ENCODE measurements at places on chromosomes 13 and 19. TPM values are rescaled to one million over a fixed set of nuclear protein-coding genes. Genes with fewer than 3 reads are reported as not detected.

DNA sequence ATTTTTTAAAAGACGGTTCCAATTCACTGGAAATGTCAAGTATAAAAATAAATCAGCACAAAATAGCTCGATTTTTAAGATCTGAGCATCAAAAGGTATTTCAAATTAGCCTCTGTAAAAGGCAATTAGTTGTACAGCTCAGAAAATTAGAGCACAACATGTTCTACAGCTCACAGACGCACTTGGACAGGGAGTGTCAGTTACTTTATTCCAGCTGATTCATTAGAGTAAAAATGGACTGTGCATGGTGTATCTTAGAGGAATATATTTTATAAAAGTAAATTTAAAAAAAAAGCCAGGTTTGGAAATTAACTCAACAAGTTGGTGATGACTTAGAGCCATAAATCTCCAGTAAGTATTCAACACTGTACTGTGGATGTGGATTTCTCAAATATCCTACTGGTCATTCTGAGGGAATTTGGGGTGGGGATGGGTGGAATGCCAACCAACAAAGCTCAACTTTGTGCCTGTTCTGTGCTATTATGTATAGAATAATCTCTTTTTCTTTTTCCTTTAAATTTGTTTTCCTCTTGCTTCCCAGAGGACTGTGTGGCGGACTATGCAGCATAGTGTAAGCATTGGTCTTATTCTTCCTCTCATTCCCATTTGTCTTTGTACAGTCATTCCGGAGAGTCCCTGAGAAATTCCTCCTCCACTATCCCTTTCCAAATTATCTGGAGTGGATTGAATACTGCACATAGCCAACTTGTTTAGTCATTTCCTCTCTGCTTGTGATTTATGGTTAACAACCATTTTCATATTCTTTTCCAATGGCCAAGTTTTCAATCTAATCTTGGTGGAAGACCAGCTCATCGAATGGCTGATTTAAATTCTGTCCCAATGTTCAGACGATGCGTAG lies 169.3 kb downstream of the DCT start:
- peak; percentile 44 for DNase-seq

- DNase-seq, result no peak
Measured at GRCh38 chr13:20193162-20193906, 596 bp upstream of the GJB2 start.

DNA sequence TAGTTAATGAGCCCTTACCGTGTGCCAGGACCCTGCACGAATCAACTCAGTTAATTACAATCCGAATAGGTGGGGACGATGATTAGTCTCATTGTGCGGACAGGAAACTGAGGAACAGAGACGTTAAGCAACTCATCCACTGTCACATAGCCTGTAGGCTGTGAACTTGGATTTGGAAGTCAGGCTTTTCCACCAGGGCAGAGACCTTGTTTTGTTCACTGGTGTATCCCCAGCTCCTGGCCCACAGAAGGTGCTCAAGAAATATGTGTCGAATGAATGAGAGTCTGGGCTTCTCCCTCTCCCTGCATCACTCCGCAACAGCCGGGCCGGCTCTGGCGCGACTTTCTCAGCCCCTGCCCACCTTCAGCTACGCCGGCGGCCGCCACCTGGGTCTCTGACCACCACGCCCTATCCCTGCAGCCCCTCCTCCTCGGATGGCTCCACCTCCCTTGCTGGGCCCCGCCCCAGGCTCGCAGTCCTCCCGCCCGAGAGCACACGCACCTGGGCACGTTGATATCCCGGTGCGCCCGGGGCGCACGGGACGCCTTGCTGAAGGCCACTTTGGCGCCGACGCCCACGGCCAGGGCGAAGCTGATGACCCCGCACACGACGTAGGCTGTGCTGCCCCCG lies 1.3 kb downstream of the SHISA7 start:
- no peak for DNase-seq

- no peak for DNase-seq
Measured at GRCh38 chr19:33400856-33401682, 27.6 kb downstream of the CEBPG start.

- DNase-seq, result no peak
Measured at GRCh38 chr13:97321616-97322321, 99.6 kb downstream of the MBNL2 start.

- no peak for DNase-seq
Measured at GRCh38 chr13:112638157-112638750, 50.3 kb upstream of the TUBGCP3 start.

- no peak for DNase-seq
Measured at GRCh38 chr19:41706741-41707501, 1.5 kb upstream of the CEACAM5 start.

DNA sequence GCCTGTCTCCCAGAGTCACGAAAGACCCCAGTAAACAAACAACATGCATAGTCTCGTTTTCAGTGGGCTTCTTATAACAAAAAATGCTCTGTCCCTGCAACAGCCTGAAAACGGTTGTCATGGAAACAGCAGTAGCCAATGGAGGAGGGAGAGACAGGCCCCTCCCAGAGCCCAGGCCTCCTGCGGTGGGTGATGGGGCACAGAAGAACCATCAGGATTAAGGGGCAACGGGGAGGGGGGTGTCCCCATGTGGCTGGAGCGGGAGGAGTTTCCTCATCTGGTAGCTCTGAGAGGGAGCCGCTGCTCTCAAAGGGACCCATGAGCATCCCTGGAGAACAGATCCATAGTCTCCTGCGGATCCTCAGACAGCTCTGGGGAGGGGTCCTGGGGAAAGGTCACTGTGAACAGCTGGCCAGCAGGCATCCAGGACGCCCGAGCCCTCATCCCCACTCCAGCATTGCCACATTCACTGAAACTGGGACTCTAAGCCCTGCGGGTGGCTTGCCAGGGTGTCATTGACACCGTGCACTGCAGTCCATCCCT lies 37.5 kb upstream of the PNMA8B start:
- no peak for DNase-seq

DNA sequence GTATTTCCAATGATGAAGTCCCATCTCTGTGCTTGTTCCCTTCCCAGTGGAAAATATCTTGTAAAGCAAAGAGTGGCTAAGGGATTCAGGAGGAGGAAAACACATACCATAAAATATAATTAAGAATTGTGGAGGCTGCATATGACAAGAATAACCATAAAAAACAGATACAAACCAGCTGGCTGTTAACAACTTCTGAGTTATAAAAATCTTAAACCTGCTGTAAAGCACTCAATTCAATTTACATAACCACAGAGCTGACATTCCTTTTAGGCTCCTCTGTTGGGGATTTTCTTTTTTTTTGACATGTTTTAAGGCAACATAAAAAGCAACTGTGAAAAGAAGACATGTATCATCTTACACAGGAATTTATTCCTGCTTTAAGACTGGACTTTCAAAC lies 207.6 kb downstream of the DACH1 start:
- no peak for DNase-seq

DNA sequence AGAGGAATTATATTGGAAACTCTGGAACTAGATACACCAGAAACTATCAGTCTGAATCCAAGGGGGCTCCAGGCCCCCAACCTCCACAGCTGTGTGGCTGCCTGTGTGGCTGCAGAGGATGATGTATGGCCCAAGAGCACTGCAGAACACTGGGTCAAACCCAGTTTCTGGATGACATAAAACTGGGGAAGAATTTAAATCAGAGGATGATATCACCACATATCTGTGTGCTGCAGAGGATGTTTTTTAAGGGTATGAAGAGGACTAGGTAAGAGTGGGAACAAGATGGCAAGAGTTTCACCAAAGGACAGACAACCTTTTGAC lies 226.4 kb downstream of the SUCLA2 start:
- no peak for DNase-seq

DNA sequence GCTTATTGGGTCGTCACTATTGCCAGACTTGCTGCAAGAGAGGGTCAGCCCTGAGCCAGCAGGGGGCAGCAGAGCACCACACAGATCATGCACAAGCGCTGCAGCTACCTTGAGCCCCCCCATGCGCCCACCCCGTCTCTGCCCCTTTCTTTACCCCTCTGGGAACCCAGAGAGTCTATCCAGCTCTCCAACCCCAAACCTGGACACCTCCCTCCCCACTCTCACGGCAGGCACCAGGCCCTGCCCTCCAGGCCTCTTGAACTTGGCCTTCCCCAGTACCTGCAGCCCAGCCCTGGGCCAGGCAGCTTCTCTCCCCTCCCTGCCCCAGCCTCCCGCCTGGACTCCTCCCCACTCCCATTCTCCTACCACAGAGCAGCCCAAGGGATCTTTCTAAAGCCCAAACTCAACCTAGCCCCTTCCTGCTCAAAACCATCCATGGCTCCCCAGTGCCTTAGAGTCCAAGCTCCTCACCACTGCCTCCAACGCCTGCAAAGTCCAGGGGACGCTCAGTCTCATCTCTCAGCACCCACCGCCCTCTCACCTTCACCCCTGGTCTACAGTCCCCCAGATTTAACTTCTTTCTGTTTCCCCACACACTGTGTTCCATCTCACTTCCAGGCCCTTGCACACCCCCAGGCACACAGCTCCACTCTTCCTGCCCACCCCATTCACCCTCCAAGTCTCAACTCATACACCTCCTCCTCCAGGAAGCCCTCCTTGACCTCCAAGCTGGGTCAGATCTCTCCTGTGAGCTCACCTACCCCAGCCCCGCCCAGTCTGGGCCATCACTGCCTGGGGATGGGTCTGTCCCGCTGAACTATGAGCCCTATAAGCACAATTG lies 9.4 kb upstream of the CEACAM16 start:
- peak; percentile 46 for DNase-seq

- no peak for DNase-seq
Measured at GRCh38 chr19:42270346-42271044, 1.4 kb downstream of the CIC start.

DNA sequence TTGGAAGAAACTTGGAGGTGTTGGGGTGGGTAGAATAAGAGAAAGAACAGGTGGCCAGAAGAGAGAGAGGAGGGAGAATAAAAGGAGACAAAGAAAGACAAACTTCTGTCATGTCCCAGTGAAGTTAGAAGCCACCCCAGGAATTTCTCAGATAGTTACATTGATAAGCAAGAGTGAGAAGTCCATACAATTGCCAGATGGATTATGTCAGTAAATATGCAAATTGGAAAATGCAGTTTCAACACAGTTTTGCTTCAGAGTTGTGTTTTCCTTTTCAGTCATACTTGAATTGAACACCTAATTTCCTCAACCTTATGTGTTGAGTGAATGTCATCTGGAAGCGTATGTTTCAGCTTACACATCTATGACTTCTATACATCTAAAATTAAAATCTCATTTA lies 139.2 kb downstream of the RXFP2 start:
- DNase-seq, result no peak

GRCh38 chr19:17332677-17333581 lies 1.7 kb downstream of the ANO8 start:
- no peak for DNase-seq

- no peak for DNase-seq
Measured at GRCh38 chr19:10872546-10873107, 1.3 kb downstream of the CARM1 start.

DNA sequence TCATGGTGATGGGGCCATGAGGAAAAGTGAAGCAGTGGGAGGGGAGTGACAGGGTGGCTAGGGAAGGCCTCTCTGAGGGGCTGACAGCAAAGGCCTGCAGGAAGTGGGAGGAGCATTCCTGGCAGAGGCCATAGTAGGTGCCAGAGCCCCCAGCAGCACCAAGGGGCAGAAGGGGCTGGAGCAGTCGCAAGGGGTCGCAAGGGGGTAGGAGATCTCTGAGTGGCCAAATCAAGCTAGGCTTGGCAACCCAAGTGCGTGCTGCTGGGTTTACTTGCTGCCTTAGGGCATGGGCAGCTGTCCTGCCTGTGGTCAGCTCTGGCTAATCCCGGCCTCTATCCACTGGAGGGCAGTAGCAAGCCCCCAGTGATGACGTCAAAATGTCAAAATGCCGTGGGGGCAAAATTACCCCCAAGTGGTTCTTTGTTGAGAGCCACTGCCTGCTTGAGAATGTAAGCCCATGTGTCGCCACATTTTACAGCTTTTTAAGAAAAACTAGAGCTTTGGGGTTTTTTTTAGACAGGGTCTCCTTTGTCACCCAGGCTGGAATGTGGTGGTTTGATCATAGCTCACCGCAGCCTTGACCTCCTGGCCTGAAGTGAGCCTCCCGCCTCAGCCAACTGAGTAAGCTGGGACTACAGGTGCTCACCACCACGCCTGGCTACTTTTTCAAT lies 11.8 kb downstream of the CCDC97 start:
- peak; percentile 28 for DNase-seq

- no peak for DNase-seq
Measured at GRCh38 chr13:81089371-81090157, 748.6 kb upstream of the SPRY2 start.

GRCh38 chr13:74200081-74200480 lies 65.9 kb upstream of the KLF12 start:
- DNase-seq, result no peak

DNA sequence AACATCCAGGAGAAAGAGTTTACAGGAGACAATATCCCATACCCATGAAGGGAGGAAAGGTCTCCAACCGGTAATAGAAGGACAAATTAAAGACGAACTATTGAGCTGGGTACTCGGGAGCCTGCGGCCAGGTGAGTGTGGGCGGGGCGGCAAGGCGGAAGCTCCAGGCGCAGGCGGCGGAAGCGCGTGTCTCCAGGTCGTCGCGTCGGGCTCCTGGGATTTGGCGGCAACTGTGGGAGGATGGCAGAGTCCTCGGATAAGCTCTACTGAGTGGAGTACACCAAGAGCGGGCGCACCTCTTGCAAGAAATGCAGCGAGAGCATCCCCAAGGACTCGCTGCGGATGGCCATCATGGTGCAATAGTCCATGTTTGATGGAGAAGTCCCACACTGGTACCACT lies 21.6 kb upstream of the ANKRD10 start:
- DNase-seq, result no peak

DNA sequence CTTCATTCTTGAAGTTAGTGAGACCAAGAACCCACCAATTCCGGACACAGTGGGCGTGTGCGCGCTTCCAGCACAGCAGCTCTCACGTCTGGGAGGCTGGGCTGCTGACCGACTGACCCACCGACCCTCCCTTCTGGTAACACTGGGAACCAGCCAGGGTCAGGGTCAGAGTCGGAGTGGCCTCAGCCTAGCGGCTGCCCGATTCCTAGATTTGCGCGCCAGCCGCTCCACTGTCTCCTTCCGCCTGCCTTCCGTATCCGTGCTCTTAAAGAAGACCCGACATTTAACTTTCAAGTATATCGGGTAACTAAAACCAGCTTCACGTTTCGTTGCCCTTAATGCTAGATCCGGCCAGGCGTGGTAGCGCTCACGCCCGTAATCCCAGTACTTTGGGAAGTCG lies 41.1 kb downstream of the SERP2 start:
- no peak for DNase-seq

DNA sequence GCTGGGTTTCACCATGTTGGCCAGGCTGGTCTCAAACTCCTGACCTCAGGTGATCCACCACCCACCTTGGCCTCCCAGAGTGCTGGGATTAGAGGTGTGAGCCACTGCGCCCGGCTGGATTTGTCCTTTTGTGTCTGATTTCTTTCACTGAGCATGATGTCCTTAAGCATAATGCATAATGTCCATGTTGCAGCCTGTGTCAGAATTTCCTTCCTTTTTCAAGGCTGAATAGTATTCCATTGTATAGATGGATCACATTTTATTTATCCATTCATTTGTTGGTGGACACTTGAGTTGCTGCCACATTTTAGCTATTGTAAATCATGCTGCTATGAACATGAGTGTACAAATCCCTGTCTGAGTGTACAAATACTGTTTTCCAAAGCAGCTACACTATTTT lies 25.5 kb downstream of the RFX2 start:
- no peak for DNase-seq

The ZNF628 gene
- 1.1 TPM for total RNA-seq

The TNNT1 gene
- total RNA-seq, result 65.7 TPM

The TNNI3 gene
- total RNA-seq, result 0.89 TPM

The LSR gene
- total RNA-seq, result 10.5 TPM

The ZNF285 gene
- 2.8 TPM for total RNA-seq
